H54 (cell line): ENCODE measurements at places on chromosomes 12 and 14.

GRCh38 chr14:93056166-93056839 lies 59.4 kb downstream of the ITPK1 start:
- no peak for DNase-seq

DNA sequence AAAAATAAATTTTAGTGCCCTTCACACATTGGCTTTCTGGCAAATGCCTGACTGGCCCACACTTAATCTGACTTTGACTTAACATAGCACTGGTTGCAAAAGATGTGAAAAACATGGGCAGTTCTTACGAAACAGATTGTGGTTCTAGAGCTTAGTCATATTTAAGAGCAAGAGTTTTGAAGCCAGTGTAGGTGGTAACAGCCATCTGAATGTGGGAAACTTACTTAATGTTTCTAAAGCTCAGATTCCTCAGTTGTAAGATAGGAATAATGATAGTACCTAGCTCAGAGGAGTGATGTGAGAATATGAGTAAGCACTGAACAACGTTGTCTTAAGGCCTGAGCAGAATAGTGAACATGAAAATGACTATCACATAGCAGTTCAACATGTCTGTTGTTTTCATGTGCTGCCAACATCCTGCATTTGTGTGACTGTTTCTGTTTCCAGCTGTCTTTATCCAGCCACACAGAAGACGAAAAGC lies 262.7 kb downstream of the SYT1 start:
- no peak for DNase-seq

- no peak for DNase-seq
Observed at GRCh38 chr12:20057398-20057797, 310.9 kb upstream of the PDE3A start.

DNA sequence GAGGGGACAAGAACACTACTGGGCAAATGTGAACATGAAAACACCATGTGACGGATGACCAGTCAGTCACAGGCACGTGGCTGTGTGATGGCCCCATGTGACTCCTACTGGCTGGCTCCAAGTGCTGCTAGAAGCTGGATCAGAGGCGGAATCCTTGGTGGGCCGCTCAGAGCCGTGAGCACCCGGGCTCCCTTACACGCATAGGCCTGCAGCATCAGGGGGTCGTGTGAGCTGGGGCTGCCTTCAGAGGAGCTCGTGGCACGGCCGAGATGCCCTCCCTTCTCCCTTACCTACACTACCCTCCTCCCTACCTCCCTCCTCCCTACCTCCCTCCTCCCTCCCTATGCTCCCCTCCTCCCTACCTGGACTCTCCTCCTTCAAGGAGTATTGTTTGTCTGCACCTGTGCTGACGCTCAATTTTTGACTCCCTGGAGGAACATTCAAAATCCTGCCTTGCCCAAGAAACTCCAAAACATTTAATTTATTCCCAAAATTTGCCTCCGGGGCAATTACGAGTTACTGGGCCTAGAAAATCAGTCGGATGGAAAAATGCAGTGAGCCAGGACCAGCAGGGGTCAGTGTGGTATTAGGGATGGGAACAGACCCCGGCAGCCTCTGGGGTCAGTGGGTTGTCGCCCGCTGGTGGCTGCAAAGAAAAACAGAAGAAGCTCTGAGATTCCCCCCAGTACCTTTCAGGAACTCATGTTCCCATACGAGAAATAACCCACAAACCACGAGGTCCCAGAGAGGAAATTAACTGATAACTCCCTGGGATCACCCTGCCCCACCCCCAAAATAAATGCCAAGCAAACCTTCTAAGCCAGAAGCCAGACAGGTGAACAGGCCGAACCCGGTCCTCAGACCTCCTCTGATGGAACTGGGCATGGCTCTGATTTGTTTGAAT lies 61.3 kb downstream of the C14orf132 start:
- peak; percentile 82 for DNase-seq

DNA sequence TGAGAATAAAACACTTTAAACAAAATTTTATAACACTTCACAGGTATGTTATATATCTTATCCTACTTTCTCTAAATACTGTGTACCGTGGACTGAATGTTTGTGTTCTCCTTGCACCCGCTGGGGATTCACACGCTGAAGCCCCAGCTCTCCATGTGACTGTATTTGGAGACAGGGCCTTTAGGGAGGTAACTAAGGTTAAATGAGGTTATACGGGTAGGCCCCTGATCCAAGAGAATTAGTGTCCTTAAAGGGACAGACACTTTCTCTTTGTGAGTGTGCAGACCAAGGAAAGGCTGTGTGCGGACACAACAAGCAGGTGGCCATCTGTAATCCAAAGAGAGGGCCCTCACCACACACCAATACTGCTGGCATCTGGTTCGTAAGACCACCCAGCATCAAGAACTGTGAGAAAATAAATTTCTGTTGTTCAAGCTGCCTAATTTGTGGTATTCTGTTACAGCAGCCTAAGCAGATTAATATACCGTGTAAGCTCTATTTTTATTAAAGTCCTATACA lies 70.1 kb upstream of the TTC7B start:
- DNase-seq, result no peak

DNA sequence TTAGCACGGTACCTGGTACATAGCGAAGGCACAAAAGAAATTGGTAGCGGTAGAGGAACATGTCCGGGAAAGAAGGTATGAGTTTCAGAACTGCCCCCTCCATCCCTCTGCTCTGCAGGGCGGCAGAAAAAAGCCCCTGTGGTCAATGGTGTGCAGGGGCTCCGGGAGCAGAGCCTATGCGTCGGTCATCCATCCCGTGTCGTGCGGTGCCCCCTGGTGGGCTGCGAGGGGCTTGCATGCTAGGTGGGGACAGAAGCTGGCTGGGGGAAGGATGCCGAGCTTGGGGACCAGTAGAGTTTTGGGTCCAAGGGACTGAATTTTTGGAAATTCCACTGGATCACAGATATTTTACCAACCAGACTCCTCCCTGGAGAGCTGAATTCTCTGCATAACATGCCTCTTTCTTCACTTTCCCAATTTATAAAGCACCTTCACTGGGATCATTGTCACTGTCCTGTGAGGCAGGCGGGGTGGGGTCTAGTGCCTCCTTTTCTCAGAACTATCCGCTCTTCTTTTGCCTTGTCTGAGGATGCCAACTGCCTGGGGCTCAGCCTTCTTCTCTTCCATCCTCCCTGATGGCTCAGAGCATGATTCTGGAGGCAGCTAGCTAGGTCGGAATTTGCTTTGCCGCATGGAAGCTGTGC lies 148.7 kb downstream of the SMOC1 start:
- DNase-seq, result peak; percentile 51

GRCh38 chr14:67564236-67564635 lies 31.1 kb downstream of the PLEKHH1 start:
- no peak for DNase-seq

GRCh38 chr14:53043027-53043581 lies 92.3 kb upstream of the FERMT2 start:
- DNase-seq, result no peak

GRCh38 chr14:104756477-104757237 lies 3.7 kb downstream of the SIVA1 start:
- no peak for DNase-seq

GRCh38 chr14:31232081-31232480 lies 24.5 kb upstream of the HECTD1 start:
- DNase-seq, result no peak

DNA sequence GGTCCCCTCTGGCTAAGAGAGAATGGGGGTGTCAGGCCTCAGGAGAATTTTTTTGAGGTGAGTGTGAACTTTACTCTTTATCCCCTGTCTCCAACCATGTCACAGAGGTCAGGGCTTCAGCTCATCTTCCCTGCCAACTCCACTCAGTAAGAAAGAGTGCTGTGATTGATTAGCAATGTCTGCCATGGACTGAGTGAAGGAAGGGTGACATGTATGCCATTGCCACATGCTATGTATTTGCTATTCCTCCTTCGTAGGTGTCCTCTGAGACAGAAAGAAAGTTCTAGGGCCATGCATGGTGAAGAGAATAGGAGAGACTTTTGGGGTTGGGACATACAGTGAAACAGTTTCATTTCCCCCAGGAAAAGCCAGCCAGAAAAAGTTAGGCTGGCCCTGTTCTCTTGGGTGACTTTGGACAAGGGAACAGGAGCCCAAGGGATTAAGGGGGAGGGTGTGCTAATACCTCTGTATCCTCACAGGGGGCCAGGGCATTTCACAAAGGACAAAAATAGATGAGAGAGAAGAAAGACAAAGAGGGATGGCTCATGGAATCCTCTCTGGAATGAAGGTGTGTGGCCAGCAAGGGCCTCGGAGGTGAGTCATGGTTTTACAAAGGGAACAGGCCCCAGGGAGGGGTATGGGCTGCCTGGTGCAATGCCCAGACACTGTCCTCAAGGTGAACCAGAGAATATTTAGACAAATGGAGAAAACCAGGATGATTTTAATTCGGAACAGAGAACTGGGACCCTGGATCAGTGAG lies 13.9 kb upstream of the MYL2 start:
- peak; percentile 58 for DNase-seq

- DNase-seq, result peak; percentile 94
Observed at GRCh38 chr12:113422030-113422885, at the start of gene SDSL. Gene SDSL, plus strand, starts transcription at chr12:113422380. Its CDS starts 5,603 bp downstream, at chr12:113427983.

- DNase-seq, result no peak
Observed at GRCh38 chr12:68939505-68939904, 6.5 kb upstream of the CPM start.
